ENCODE measurements at places on chromosomes 12 and 14.

DNA sequence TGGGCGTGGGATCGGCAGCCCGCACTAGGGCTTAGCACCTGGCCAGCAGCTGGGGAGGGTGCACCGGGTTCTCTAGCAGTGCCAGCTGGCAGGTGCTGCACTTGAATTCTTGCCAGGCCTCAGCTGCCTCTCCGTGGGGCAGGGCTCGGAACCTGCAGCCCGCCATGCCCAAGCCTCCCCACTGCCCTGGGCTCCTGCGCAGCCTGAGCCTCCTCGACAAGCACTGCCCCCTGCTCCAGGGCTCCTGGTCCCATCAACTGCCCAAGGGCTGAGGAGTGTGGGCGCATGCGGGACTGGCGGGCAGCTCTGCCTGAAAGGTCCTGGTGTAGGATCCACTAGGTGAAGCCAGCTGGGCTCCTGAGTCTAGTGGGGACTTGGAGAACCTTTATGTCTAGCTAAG is 30.6 kb upstream of the SDR39U1 start:
- DNase-seq = no peak

DNA sequence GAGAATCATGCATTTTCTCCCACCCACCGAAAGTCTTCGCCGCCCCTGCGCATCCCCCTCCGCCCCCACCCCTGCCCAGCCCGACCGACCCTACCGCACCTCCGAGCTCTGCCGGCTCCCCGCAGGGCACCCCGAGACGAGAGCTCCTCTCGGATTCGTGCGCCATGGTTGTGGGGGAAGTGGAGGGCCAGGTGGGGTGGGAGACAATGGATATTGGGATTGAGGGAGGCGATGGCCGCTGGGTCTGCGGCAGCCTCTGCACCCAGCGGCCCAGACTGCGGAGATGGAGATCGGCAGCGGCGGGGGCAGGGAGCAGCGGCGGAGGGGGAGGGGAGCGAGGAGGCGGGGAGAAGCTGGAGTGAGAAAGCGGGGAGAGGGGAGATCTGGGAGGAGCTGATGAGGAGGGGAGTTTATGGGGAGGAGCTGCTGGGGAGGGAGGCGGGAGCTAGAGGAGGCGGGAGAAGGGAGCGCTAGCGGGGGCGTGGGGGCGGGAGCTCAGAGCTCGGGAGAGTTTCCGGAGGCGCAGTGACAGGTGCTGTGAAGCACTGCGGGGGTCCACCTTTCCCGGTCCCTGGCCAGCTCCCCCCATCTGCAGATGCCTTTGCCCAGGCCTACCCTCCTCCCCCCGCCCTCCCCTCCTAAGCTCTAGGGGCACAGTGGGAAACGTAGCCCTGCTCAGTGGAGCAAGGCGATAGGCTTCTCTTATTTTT is at the start of gene SALL2:
Gene SALL2 (minus strand): TSS at position 385 of the 710 bp plus-strand sequence. CDS start 219 bp downstream, at position 166.
- DNase-seq = no peak

DNA sequence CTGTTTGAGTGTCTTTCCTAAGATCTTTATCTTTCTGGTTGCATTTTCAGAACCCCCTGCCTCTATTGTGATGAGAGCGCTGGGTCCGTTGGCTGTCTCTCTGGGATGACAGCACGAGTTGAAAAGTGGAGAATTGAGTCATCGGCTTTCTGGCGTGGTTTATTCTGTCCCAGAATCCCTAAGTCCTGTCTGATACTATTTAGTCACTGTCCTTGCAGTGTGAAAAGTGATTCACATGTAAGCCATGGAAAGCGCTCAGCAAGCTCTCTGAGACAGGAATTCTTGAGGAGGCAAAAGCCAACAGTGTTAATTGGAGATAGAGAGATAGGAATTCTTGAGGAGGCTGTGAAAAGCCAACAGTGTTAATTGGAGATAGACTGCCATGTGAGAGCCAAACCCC is 121.7 kb downstream of the CHST11 start:
- DNase-seq = no peak

- DNase-seq = no peak
These were observed 105.8 kb downstream of the TGFB3 start for GRCh38 chr14:75875958-75876357.

- no peak for DNase-seq
These were observed 18.5 kb downstream of the HPD start for GRCh38 chr12:121839993-121840761.

All from 8988T (cell line).